ENCODE measurements at places on chromosomes 5 and 9.

GRCh38 chr5:34511063-34511462 is 145.1 kb upstream of the RAI14 start:
- DNase-seq: no peak

- DNase-seq: no peak
Measured at GRCh38 chr9:127660886-127661741, 45.7 kb upstream of the CFAP157 start.

DNA sequence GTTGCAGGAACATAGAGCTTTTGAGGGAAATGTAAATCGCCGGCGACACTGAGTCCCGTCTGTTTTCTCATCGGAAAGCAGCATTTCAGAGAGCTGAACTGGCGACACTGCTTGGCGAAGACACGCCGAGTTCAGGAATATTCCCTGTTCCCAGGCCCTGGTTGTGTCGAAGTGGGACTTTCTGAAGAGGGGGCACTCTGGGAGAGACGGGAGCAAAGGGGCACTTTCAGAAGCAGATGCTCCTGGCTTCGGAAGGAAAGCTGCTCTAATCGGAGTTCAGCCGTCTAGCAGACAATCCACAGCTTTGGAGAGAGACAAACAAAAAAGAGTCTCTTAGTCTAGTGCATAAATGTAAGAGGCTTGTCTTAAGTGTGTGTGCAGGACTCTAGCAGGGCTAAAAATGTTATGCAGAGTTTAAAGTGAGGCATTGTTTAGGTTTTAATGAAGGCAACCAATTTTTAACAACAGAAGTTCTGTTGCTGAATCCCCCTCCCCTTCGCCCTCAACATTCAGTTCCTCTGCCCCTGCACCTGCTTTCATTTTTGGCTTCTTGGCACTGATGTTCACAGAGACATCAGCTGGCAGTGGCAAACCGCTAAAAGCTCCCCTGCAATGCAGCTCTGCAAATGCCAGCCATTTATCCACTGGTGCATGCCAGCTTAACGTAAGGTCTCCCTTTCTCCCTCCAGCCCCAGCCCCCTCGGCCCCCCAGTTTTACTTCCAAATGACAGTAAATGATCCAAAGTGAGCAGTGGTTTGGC is 289.5 kb upstream of the MPDZ start:
- no peak for DNase-seq

DNA sequence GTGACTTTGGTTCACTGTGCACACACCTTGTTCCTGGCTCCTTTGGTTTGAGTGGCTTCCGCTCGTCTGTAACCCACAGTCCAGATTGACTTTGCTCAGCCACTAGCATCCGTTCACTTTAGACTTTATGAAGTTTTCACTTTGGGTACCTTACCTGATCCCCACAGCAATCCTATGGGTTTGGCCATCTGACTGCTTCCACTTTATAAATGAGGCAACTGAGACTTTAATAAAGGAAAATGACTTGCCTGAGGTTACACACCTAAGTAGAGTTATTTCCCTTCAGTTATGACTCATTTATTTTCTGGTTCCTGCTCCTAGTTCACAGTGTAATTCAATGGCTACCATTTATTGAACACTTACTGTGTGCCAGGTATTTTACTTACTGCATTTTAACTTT is 94.2 kb upstream of the SAP30L start:
- DNase-seq: no peak

GRCh38 chr5:89279391-89280036 is 396.5 kb upstream of the MEF2C start:
- no peak for DNase-seq

DNA sequence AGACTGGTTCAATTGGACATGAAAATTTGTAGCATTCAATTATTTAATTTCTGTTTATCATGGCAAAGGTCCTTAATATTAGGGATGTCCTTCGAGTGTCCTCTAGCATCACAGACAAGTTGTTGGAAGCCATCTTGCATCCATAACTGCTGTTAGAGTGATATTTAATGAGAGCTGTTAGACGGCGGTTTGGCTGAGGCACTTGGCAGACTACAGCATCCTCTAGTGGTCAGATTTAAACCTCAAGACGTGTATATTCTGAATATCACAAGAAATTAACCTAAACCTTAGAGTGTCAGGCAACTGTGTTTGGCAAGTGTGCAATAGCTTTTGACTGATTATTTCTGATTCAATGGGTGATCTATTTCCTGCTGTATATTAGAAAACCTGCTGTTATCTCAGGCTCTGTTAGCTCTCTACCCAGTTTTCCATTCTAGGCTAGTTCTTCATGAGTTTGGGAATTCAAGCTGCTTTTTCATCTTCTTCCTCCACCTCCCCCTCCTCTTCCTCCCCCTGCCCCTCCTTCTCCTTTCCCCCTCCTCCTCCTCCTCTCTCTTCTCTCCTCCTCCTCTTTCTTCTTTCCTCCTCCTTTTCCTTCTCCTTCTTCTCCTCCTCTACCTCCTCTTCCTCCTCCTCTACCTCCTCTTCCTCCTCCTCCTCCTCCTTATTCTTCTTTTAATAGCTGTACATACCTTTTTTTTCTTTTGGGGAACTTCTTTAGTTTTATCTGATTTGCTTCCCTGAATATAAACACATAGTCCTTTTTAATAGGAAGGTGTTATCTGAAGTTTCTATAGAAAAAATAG is 8.6 kb downstream of the SPINK1 start:
- no peak for DNase-seq

Measured in stimulated activated CD4-positive, alpha-beta T cell treated with anti-CD3 and anti-CD28 coated beads, TNF-alpha, amount 100 ng/mL, for 1 hour (primary cell).